ENCODE measurements at places on chromosomes 2 and 18.

- no peak for DNase-seq
These were observed 69.9 kb downstream of the GLI2 start for GRCh38 chr2:120805602-120806001.

DNA sequence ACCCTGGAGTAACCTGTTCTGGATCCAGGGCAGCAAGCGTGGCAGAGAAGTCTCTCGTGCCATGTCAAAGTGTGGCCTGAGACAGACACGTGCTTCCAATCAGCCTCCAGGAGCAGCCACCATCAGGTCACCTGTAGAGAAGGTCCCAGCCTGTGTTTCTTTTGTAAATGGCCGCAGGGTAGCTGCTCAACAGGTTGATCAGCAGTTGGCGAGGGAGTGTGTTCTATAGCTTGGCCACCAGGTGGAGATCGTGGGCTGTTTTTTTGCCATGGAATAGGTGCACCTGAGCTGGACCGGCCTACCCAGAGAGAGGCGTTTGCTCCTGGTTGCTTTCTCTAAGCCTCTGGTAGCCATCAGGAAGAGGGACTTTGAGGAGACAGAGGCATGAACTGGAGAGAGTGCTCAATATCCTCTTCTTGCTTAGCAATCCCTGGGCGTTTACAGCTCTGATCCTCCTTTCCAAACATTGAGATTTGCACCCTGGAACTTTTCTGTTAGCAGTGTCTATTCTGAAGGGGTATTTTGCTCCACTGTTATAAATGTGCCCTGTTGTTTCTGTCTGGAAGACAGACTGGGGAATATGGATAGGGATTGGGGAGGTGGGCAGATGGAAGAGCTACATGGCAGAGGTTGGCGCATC is 34.2 kb upstream of the EN1 start:
- no peak for DNase-seq

GRCh38 chr18:73119574-73119973 is 251.8 kb upstream of the NETO1 start:
- no peak for DNase-seq

GRCh38 chr18:9022397-9023155 is 79.9 kb upstream of the NDUFV2 start:
- no peak for DNase-seq

DNA sequence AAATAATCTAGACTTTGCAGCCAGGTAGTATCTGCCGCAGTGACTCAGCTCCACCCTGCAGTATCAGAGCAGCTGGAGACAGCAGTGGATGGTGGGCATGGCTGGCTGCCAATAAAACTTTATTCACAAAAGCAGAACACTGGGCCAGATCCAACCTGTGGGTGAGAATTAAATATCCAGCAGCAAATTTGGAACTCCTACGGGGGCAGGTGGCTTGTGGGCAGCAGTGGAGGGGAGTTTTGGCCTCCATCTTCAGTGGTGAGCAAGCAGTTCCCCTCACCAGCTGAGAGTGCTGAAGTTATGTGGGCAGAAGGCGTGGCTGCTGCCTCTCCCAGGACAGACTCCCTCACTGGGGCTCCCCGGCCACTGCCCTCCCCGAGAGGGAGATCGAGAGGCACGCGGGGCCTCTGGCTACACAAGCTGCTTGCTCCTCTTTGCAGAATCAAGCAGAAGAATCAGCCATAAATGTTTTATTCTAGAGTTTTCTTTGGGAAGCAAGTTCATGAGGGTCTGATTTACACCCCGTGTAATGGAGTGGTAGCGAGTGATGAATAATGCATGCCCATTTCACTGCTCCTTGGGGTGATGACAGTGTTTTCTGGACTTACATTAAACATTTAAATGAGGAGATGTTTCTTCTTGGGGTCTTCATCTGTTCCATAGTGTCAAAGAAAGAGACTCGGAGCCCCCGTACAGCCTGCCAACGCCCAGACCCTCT is 204.3 kb downstream of the SEPTIN10 start:
- DNase-seq: no peak

DNA sequence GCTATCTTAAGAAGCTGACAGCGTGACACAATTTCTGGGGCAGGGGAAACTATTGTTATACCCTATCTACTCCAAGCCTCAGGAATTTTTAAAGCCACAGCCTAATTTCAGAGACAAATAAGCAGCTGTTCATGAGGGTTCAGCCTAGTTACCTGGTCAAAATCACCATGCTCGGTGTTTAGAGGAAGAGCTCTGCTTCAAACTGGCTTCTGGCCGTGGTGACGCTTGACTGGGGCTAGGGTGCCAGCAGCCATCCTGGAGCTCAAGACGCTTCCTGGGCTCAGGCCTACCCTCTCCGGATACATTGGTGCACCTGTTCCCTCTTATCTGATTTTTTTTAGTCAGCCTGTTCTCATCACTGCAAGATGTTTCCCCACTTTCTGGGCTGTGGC is 41.7 kb downstream of the FRZB start:
- DNase-seq: no peak

Data from T1000 (cell line).